ENCODE measurements at places on chromosomes 7 and 10. TPM values are rescaled to one million over a fixed set of nuclear protein-coding genes. Genes with fewer than 3 reads are reported as not detected.

The GTF2IRD1 gene
- 5.9 TPM for total RNA-seq

The AGR3 gene
- total RNA-seq = not detected

The MINDY3 gene
- total RNA-seq = 36.2 TPM

The GRM3 gene
- total RNA-seq = not detected

The ACSM6 gene
- total RNA-seq = not detected

The PLXDC2 gene
- 11.2 TPM for total RNA-seq

The NPFFR1 gene
- total RNA-seq = not detected

The LLCFC1 gene
- total RNA-seq = not detected

The COA1 gene
- total RNA-seq = 13.2 TPM

The GPR37 gene
- total RNA-seq = 7.0 TPM

The HOGA1 gene
- total RNA-seq = 0.08 TPM

The PLEKHS1 gene
- total RNA-seq = not detected

The A1CF gene
- total RNA-seq = not detected

The FAM131B gene
- 3.2 TPM for total RNA-seq

The SKAP2 gene
- total RNA-seq = 18.8 TPM

The ASB15 gene
- not detected for total RNA-seq

The FAM25C gene
- total RNA-seq = not detected

The TRIM4 gene
- 26.3 TPM for total RNA-seq

The NANOS1 gene
- total RNA-seq = 2.7 TPM

The PILRA gene
- 0.27 TPM for total RNA-seq

The SPDYE1 gene
- total RNA-seq = not detected

The TMEM130 gene
- 0.57 TPM for total RNA-seq

The TDRD1 gene
- total RNA-seq = 0.45 TPM

The SPDYE3 gene
- not detected for total RNA-seq

The BMS1 gene
- 29.6 TPM for total RNA-seq

The CLEC2L gene
- total RNA-seq = not detected

The TMEM196 gene
- total RNA-seq = not detected

The ATP6V0A4 gene
- total RNA-seq = not detected

The SPAM1 gene
- not detected for total RNA-seq

The STEAP4 gene
- total RNA-seq = 2.1 TPM

The SERPINE1 gene
- 23.1 TPM for total RNA-seq

The VAX1 gene
- total RNA-seq = not detected

The HOXA9 gene
- not detected for total RNA-seq

The TRIM50 gene
- total RNA-seq = not detected

The FOXL3 gene
- total RNA-seq = not detected

The CCDC146 gene
- 2.0 TPM for total RNA-seq

The AGBL3 gene
- total RNA-seq = 0.41 TPM

The RNF148 gene
- total RNA-seq = 0.63 TPM

The HOXA2 gene
- 0.16 TPM for total RNA-seq

The CREB5 gene
- 0.25 TPM for total RNA-seq

The HOXA11 gene
- not detected for total RNA-seq

The KDM7A gene
- 6.9 TPM for total RNA-seq

The GRK5 gene
- total RNA-seq = 20.5 TPM

The PAPSS2 gene
- total RNA-seq = 96.9 TPM

The CDC14C gene
- not detected for total RNA-seq

The MCM10 gene
- not detected for total RNA-seq

The SLC16A9 gene
- 0.25 TPM for total RNA-seq

The MOGAT3 gene
- total RNA-seq = not detected

The OR13A1 gene
- total RNA-seq = not detected

The NODAL gene
- total RNA-seq = not detected

The STK31 gene
- total RNA-seq = 0.33 TPM

The HOXA7 gene
- total RNA-seq = not detected
